ENCODE measurements at places on chromosomes 2 and 18.

DNA sequence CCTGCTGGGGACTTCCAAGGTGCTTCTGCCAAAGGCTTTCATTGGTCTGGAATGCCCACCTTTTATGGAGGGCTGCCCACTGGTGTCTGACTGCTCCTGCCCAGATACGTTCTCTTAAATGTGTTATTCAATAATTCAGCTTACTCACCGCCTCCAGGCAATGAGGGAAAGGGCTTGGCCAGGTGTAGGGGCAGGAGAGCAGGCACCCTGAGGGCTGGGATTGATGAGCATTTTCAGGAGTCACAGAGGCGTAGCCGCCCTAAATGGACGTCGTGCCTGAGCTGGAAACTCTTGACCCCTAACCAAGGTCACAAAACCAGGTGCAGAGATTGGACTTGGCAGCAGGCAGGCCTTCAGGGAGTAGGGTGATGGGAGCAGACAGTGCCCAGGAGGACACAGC is 26.8 kb downstream of the MAL start:
- no peak for DNase-seq

- no peak for DNase-seq
These were observed 121.3 kb downstream of the CDC42EP3 start for GRCh38 chr2:37550190-37550589.

DNA sequence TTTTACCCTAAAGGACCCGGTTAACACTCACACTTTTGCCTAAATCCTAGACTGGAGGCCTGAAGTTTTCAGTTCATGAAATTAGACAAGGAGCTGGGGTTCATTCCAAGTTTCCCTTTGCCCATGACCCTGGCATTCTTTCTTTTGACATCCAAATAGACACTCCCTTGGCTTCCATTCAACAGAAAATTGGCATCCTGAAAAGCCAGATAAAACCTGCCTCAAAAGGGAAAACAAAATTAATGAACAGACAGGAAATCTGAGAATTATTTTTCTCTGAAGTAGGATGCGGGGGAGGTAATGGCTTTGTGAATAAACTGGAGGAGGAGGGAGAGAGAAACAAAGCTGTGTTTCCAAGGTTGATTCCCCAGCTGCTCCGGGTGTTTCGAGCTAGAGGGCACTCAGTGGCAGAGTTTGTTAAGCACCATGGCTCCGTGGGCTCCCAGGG is 41.0 kb downstream of the SPP2 start:
- no peak for DNase-seq

DNA sequence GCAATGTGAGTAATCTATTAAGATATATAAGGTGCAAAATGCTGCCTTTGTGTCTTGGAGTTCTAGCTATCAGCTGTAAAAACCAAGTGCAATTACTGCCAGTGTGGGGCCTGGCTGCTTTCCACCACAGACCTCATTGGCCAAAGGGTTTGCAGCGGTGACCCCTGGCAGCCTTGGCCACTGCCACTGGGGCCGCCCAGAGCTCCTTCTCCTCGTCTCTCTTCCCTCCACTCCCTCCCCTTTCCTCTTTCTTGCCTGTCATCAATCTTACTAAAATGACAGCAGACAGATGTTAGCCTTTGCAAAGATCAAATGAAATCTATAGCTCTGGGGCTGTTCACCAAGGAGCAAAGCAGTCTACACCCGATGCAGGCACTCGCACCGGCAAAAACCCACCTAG is 986.3 kb downstream of the BCL11A start:
- no peak for DNase-seq

- no peak for DNase-seq
These were observed 86.5 kb downstream of the LRP2 start for GRCh38 chr2:169275696-169276444.

DNA sequence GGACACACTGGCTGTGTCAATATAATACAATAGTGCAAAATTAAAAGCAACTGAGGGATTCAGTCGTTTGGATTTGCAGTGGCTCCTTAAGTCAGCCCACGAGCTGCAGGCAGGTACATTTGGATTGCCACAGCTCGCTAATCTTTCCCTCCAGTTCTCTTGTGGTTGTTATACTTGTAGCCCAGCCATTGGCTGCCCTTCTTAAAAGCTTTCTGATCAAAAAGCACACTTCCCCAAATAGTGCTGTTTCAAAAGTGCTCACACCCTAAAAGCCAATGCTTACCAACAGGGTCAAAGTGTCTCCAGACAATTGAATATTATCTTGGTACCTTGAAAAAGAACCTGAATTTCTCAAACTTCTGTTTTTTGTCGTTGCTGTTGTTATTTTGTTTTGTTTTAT is 404.7 kb upstream of the FAM98A start:
- DNase-seq, result no peak

- DNase-seq, result no peak
These were observed 3.0 kb downstream of the LBH start for GRCh38 chr2:30234180-30234971.

GRCh38 chr2:121998751-121999150 is 243.3 kb downstream of the TSN start:
- no peak for DNase-seq

- no peak for DNase-seq
These were observed 51.8 kb downstream of the LDLRAD4 start for GRCh38 chr18:13270279-13270855.

GRCh38 chr18:55732227-55733106 is 144.5 kb upstream of the TCF4 start:
- DNase-seq, result no peak

- DNase-seq, result no peak
These were observed 92.5 kb upstream of the PPP1CB start for GRCh38 chr2:28659127-28659526.

GRCh38 chr2:107775791-107776190 is 50.9 kb upstream of the RGPD4 start:
- no peak for DNase-seq

DNA sequence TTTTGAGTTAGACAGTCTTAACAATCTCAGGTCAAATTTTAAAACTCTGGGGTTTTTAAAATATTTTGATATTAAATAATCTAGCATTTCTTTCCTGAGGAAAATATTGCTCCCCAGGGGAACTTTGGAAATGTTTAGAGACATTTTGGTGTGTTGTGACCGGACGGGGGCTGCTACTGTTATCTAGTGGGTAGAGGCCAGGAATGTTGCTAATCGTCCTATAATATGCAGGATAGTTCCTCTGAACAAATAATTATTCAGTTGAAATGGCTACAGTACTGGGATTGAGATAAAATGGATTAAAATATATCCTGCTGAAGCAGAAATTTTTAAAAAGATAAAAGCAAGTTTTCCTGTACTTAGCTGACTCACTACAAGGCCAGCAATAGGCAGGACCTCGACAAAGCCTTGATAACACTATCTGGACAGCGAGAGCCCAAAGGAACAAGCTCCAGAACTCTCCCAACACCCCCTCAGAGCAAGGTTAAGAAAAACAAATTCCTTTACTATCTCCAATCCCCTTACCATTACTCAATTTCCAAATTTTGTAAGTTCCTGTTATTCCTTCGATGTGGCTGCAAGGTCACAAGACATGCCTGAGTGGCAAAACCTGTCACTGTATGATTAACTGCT is 1407.4 kb downstream of the SUCLG1 start:
- no peak for DNase-seq

DNA sequence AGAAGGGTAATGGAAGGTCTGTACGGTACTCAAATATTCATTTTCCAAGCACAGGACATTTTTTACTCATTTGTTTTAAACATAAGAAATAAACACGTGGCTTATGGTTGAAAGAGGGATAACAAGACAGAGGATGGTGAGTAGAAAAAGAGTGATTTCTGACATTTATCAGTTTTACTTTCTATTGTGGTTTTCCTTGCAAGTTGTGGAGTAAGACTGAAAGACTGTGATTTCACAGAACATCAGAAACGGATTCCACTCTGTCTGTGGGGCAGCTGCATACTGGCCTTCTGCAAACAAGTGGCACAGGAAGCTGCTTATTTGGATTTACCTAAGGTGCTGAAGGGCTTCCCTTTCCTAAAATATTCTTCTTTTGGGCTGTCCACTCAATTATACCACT is 122.2 kb upstream of the ITGB6 start:
- DNase-seq, result no peak

DNA sequence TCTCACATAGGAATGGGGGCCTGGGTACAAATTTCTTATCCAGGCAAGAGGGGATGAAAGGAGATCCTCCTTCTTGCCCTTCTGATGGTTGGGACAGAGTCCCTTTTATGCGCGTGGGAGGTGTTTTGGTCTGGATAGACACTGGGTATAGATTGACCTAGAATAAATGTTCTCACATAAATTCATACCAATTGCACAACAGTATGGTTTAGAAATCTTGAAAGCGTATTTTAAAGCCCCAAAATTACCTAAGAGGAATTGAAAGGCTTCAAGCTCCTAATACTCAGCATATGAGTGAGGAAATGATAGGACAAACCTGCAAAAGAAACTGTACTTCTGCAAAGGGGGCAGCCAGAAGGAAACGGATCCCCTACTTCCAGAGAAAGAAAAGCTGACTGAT is 2.6 kb upstream of the BCL2 start:
- no peak for DNase-seq

DNA sequence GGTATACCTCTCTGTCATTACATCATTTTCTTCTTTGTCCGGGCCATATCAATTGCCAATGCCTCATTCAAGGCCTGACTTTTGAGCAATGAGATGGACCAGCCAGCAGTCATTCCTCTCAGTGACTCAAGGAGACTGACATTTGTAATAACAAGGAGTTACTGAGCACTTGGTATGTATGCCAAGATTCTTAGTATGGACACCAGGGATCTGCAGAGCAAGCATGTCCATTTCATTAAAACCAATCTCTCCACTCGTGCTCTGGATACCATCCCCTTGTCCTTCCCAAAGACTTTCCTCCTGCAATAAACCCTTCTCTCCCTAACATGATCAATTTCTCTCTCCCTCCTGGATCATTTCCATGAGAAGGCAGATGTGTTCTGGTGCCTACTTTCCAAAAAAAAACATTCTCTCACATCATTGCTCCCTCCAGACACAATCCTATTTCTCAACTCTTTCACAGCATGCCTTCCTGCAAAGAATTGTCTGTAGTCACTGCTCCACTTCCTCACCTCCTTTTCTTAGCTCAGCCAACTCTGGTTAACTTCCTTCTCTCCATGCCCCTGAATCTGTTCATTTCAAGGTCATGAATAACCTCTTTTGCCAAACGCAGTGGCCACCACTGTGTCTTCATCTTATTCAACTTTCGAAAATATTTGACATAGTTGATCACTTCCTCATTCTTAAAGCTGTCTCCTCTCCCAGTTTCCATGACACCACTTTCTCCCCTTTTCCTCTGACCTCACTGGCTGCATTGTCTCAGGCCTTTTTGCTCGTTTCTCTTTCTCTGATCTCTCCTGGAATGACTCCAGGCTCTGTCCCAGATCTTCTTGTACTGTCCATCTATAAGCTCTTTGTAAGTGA is 102.8 kb upstream of the CYP1B1 start:
- no peak for DNase-seq

- DNase-seq, result no peak
These were observed 2.6 kb upstream of the IMP4 start for GRCh38 chr2:130339885-130340745.

DNA sequence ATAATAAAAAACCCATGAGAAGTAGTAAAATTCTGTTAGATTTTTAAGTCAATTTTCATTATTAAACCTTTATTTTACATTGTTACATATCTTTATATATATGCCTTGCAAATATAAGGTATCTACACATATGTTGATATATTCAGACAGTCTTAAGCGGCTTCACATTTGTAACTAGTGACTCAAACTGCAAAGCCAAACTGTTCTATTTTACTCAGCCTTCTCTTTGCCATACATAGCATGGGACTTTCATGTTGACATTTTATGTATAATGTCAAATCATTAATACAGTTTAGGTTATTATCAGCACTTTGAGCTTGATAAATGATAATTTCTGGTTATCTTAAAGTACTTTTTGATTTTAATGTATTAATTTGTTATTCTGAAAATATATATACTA is 125.0 kb upstream of the WDSUB1 start:
- no peak for DNase-seq

DNA sequence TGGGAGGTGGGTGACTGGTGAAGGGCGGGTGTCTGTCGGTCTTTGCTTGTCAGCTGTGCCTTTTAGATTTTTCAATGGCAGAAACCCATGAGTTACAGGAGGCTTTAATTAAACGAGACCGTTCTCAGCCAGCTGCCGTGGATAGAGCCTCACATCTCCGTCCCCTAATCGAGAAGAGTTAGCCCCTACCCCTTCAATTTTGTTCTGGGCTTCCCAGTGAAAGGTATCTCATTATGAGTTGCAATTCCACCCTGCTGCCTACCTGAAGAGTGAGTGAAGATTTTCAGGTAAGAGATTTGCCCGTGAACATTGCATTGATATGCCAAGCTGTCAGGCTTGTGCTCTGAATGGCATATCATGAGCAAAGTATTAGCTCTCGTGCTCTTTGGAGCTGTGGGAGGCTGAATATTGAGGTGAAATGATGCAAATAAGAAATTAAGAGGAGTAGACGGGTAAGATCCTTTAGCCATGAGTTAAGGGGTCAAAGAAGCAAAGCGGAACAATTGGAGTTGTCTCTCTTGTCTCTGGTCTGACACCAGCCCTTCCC is 118.7 kb upstream of the MSTN start:
- DNase-seq, result no peak

- no peak for DNase-seq
These were observed 35.2 kb downstream of the METTL4 start for GRCh38 chr18:2536063-2536462.

GRCh38 chr2:142944264-142944663 is 66.8 kb downstream of the KYNU start:
- DNase-seq, result no peak

- DNase-seq, result no peak
These were observed 535 bp downstream of the HOXD3 start for GRCh38 chr2:176157499-176158185.

GRCh38 chr2:195995499-195995898 is 73.1 kb downstream of the DNAH7 start:
- DNase-seq, result no peak

- DNase-seq, result no peak
These were observed 190.8 kb downstream of the RTP5 start for GRCh38 chr2:242060212-242060835.

- DNase-seq, result no peak
These were observed 513.1 kb upstream of the FAM98A start for GRCh38 chr2:34112161-34112560.

DNA sequence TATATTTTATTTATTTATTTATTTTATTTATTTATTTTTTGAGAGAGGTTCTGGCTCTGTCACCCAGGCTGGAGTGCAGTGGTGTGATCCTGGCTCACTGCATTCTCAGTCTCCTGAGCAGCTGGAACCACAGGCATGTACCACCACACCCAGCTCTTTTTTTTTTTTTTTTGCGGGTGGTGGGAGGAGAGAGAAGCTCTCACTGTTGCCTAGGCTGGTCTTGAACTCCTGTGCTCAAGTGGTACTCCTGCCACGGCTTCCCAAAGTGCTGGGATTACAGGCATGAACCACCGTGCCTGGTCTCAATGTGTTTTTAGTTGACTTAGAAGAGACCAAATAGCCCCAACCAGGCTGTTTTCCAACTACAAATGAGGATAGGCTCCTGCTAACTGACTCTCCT is 80.7 kb downstream of the PDCL3 start:
- DNase-seq, result no peak

DNA sequence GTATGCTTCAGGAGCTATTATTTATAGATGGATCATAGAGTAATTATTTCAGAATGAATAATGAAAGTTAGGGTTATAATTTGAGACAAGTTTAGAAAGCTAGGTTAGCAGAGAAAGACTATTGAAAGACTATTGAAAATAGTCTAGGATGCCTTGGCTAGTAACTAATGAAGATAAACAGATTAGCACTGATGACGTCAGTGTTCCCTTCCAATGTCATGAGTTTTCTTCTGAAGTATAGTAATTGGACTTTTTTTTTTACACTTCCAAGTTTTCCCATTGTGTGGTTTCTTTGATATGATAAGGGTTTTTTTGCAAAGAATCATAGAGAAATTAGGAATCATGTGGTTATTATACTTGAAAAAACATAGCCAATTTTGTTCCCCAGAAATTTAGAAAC is 1041.5 kb upstream of the CRIM1 start:
- DNase-seq, result no peak

Measured in stimulated activated CD8-positive, alpha-beta memory T cell treated with anti-CD3 and anti-CD28 coated beads, Interleukin-4, amount 100 ng/mL, for 1 hour (primary cell).